Osteocyte (in vitro differentiated cells): ENCODE measurements at places on chromosomes 6 and 20. TPM values are rescaled to one million over a fixed set of nuclear protein-coding genes. Genes with fewer than 3 reads are reported as not detected.

Gene HELZ2
- total RNA-seq: 25.0 and 29.0 TPM in 2 replicates

Gene CTCFL
- not detected in 2 replicates for total RNA-seq

Gene PDYN
- total RNA-seq: not detected in 2 replicates

Gene GPX5
- total RNA-seq: not detected in 2 replicates

Gene SLCO4A1
- total RNA-seq: 1.2 and 1.5 TPM in 2 replicates

Gene UNC93A
- not detected in 2 replicates for total RNA-seq

Gene TEAD3
- total RNA-seq: 43.1 and 44.8 TPM in 2 replicates

Gene SLC17A9
- not detected in 2 replicates for total RNA-seq

Gene CRISP3
- total RNA-seq: not detected in 2 replicates

Gene C4B
- 10.5 and 11.8 TPM in 2 replicates for total RNA-seq

Gene KDM1B
- total RNA-seq: 12.1 and 13.3 TPM in 2 replicates

Gene ULBP2
- 2.1 and 2.9 TPM in 2 replicates for total RNA-seq

Gene CYP21A2
- total RNA-seq: 0.30 and 0.44 TPM in 2 replicates

Gene CHD6
- total RNA-seq: 45.0 and 51.4 TPM in 2 replicates

Gene PGC
- not detected in 2 replicates for total RNA-seq

Gene APCDD1L
- 2.4 and 3.1 TPM in 2 replicates for total RNA-seq

Gene SMLR1
- total RNA-seq: not detected in 2 replicates

Gene DACT2
- 0.94 and 1.4 TPM in 2 replicates for total RNA-seq

Gene FANCE
- 7.8 TPM in 2 replicates for total RNA-seq

Gene IMPG1
- total RNA-seq: not detected in 2 replicates

Gene EPB41L1
- 31.4 and 36.9 TPM in 2 replicates for total RNA-seq

Gene TRIM40
- total RNA-seq: not detected in 2 replicates
